ENCODE measurements at places on chromosomes 11 and 22. TPM values are rescaled to one million over a fixed set of nuclear protein-coding genes. Genes with fewer than 3 reads are reported as not detected.

GAL3ST3 gene
- total RNA-seq, result not detected

LINC01488 gene
- not detected for total RNA-seq

TRPM5 gene
- not detected for total RNA-seq

A4GALT gene
- not detected for total RNA-seq

- H3K27ac ChIP-seq, result no peak overlapping the region
- no peaks in the 10 kb centered on the region for H3K27me3 ChIP-seq
- no peaks in the 10 kb centered on the region for H3K4me1 ChIP-seq
- no peaks in the 10 kb centered on the region for H3K36me3 ChIP-seq
- DNase-seq, result no peak
- no peak overlapping the region for H3K4me3 ChIP-seq
Observed at GRCh38 chr22:28112548-28113043, 193.5 kb upstream of the PITPNB start.

- H3K4me1 ChIP-seq, result no peaks in the 10 kb centered on the region
- no peaks in the 10 kb centered on the region for H3K27me3 ChIP-seq
- no peak for DNase-seq
- no peak overlapping the region for H3K27ac ChIP-seq
- H3K4me3 ChIP-seq, result no peak overlapping the region
- no peaks in the 10 kb centered on the region for H3K36me3 ChIP-seq
Observed at GRCh38 chr11:112593440-112593839, 332.8 kb upstream of the PLET1 start.

GRCh38 chr11:118311518-118311917 is 7.0 kb downstream of the CD3E start:
- peaks cover 80% of the 10 kb centered on the region for H3K36me3 ChIP-seq
- DNase-seq, result no peak
- no peak overlapping the region for H3K27ac ChIP-seq
- peaks cover 81% of the 10 kb centered on the region for H3K4me1 ChIP-seq

GRCh38 chr11:118305726-118306125 is 1.2 kb downstream of the CD3E start:
- peak; percentile 38 for DNase-seq
- H3K4me1 ChIP-seq, result peaks cover 64% of the 10 kb centered on the region
- peaks cover 51% of the 10 kb centered on the region for H3K36me3 ChIP-seq
- no peaks in the 10 kb centered on the region for H3K27me3 ChIP-seq

GRCh38 chr11:35257281-35257680 is 118.3 kb downstream of the CD44 start:
- peaks cover 25% of the 10 kb centered on the region for H3K4me1 ChIP-seq
- no peak overlapping the region for H3K4me3 ChIP-seq
- no peak overlapping the region for H3K27ac ChIP-seq
- peaks cover 31% of the 10 kb centered on the region for H3K27me3 ChIP-seq
- peaks cover 8% of the 10 kb centered on the region for H3K36me3 ChIP-seq

DNA sequence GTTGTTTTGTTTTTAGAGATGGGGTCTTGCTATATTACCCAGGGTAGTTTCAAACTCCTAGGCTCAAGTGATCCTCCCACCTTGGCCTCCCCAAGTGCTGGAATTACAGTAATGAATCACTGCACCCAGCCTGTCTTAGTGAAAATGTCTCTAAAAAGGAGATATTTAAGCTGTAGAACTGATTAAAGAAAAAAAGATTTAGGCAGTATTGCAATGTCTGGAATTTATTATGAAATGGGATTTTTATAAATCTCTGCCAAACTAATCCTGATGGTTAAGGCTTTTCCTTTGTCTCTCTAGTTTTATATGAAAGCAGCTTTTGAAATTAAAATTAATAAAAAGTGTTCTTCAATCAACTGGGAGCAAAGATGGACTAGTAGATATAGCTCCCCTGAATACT is 2.1 kb downstream of the PLAAT3 start:
- DNase-seq, result no peak
- peaks cover 7% of the 10 kb centered on the region for H3K27me3 ChIP-seq
- no peak overlapping the region for H3K4me3 ChIP-seq
- no peak overlapping the region for H3K27ac ChIP-seq
- H3K36me3 ChIP-seq, result no peaks in the 10 kb centered on the region
- peaks cover 12% of the 10 kb centered on the region for H3K4me1 ChIP-seq

DNA sequence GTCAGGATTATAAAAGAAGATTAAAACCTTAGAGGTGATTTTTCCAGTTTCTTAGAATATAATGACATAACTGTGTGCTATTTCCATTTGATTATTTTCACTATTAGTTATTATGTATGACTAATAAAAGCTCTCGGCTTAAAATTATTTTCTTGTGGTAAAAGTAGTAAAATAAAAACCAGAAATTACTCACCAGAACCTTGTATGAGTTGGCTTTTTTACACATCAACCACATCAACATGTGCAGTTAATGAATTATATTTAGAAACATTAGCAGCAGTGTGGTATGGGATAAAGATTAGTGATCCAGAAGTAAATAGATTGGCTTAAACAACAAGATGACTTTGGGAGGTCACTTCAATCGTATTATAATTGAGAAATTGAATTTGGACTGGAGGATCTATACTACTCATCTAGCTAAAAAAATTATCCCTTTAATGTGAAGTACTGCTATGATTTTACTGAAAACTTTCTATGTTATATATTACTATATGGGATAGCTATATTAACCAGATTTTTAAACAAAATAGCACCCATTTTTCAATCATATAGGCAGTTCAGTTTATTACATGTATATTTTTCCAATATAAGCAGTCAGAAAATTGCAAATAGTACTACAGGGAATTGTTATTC is 2.8 kb upstream of the BCO2 start:
- H3K27me3 ChIP-seq, result peaks cover 9% of the 10 kb centered on the region
- no peak overlapping the region for H3K27ac ChIP-seq
- H3K4me3 ChIP-seq, result no peak overlapping the region

- H3K4me1 ChIP-seq, result no peaks in the 10 kb centered on the region
- H3K36me3 ChIP-seq, result no peaks in the 10 kb centered on the region
- no peak overlapping the region for H3K27ac ChIP-seq
- H3K4me3 ChIP-seq, result no peak overlapping the region
- peaks cover 2% of the 10 kb centered on the region for H3K27me3 ChIP-seq
- DNase-seq, result no peak
Observed at GRCh38 chr11:101686514-101686913, 102.7 kb upstream of the TRPC6 start.

- H3K36me3 ChIP-seq, result no peaks in the 10 kb centered on the region
- no peak overlapping the region for H3K27ac ChIP-seq
- H3K4me1 ChIP-seq, result no peaks in the 10 kb centered on the region
- H3K27me3 ChIP-seq, result no peaks in the 10 kb centered on the region
Observed at GRCh38 chr11:112795142-112795815, 165.9 kb upstream of the NCAM1 start.

- H3K27me3 ChIP-seq, result peaks cover 3% of the 10 kb centered on the region
- DNase-seq, result no peak
- no peaks in the 10 kb centered on the region for H3K4me1 ChIP-seq
- no peak overlapping the region for H3K27ac ChIP-seq
- H3K4me3 ChIP-seq, result no peak overlapping the region
- H3K36me3 ChIP-seq, result no peaks in the 10 kb centered on the region
Observed at GRCh38 chr11:129620237-129621104, 195.2 kb upstream of the TMEM45B start.

DNA sequence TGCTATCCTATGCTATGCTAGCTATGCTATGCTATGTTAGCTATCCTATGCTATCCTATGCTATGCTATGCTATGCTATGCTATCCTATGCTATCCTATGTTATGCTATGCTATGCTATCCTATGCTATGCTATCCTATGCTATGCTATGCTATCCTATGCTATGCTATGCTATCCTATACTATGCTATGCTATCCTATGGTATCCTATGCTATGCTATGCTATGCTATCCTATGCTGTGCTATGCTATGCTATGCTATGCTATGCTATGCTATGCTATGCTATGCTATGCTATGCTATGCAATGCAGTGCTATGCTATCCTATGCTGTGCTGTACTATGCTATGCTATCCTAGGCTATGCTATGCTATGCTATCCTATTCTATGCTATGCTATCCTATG is 8.6 kb upstream of the MS4A1 start:
- H3K27ac ChIP-seq, result no peak overlapping the region
- H3K4me1 ChIP-seq, result peaks cover 17% of the 10 kb centered on the region
- DNase-seq, result no peak
- no peaks in the 10 kb centered on the region for H3K27me3 ChIP-seq
- no peaks in the 10 kb centered on the region for H3K36me3 ChIP-seq

DNA sequence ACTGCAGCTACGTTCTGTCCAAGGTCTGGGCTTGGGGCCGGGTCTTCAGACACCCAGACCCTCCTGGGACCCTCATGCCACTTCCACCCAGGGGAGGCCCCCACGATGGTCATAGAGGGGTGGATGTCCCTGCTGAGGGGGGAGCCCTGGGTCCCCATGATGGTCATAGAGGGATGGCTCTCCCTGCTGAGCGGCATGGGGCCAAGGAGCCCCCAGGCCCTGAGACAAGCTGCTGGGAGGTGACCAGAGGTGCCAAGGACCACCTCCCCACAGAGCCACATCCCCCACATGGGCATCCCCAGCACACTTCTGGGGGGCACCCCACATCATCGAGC is 7.2 kb downstream of the MUC5B start:
- no peak overlapping the region for H3K4me3 ChIP-seq
- no peak overlapping the region for H3K27ac ChIP-seq
- H3K36me3 ChIP-seq, result no peaks in the 10 kb centered on the region
- H3K4me1 ChIP-seq, result no peaks in the 10 kb centered on the region

Data from activated T-helper 1 cell treated with anti-CD3 and anti-CD28 coated beads, Interleukin-12 subunit alpha, Interleukin-12 subunit beta, Interleukin-2, Interleukin-4 antibody, amounts not matched to agents 30 ng/mL and 10 ng/mL and 1 ng/mL, durations not matched to agents 14 hours and 24 hours and 36 hours (primary cell).